ENCODE measurements at places on chromosomes 7 and 10.

DNA sequence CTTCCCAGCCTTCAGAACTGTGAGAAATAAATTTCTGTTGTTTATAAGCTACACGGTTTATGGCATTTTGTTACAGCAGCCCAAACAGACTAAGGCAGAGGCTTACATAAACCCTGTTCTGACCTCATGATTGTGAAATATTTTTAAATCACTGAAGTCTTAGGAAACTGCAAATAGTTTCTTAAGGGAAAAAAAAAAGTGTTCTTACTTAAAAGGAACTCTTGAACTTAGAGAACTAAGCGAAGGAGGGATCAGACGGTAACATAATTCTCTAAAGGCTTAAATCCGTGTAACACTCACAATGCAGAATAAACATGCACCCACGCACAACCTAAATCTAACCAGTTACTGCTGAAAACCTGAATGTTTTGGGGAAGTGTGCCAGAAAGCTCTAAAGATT is 749.1 kb upstream of the LRRTM3 start:
- DNase-seq, result no peak

DNA sequence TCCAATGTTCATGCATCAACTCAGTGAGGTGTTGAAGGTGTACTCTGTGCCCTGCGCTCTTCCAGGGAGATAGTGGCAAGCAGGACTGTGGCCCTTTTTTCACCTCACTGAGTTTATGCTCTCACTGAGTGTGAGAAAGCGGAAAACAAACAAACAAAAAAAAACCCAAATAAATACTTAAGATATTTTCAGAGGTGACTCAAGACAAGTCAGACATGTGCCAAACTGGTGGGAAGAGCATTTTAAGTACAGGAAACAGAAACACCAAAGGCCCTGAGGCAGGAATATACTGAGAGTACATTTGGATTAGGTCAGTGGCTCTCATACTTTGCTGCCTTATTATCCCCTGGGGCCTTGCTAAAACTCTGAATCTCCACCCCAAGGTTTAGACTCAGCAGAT is 111.9 kb upstream of the IGFBP3 start:
- DNase-seq, result no peak

- no peak for DNase-seq
These were observed 113.9 kb downstream of the ITGA8 start for GRCh38 chr10:15605740-15606369.

DNA sequence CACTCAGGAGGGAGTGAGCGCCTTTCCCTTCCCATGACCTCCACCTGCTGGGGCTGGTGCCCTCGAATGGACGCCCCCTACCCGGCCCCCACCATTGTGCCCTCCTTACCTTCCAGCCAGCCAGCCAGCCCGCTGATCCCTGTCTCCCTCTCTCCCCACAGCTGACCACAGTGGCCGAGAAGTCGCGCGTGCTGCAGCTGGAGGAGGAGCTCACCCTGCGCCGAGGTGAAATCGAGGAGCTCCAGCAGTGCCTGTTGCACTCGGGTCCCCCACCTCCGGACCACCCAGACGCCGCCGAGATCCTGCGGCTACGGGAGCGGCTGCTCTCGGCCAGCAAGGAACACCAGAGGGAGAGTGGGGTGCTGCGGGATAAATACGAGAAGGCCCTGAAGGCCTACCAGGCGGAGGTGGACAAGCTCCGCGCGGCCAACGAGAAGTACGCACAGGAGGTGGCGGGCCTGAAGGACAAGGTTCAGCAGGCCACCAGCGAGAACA is 77.9 kb upstream of the GTF2IRD1 start:
- no peak for DNase-seq

DNA sequence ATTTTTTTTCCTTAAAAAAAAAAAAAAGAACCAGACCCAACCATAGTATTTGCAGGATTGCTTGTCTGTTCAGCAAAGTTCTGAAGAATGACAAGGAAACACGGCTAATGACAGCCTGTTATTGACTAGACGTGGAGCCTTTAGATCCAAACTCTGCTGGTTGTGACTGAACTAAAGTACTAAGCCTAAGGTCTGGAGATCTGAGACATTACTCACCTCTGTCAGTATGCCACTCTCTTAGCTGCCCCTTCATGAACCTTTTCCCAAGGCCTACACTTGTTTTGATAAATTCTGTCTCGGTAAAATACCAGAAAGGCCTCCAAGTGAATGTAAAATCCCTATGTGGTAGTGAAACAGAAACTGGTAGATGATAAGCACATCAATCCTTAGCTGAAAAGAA is 101.0 kb downstream of the CABCOCO1 start:
- DNase-seq, result no peak

DNA sequence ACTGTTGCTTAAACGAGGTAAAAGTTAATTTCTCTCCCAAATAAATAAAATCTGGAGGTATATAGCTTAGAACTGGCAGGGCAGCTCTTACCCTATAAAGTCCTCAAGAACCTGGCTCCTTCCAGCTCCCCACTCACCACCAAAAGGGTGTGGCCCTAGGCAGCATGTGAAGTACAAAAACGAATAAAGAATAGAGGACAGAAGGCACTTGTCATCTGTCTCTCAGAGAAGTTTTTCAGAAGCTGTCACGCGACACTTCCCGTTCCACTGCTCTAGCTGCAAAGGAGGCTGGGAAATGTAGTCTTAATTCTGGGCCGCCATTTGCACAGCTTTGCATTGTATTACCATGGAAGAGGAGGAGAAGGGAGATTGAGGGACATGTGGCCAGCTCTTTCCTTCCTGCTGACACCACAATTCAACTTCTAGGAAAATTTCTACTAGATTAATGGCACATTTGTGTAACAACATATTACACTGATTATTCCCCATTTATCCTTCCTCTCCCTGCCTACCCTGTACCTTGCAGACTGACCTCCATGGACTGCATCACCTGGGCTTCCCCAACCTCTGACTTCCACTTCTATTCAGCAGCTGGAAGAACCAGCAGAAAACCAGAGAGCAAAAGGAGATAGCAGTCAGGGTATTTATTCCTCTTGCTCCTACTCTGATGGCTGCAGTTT is 62.2 kb downstream of the CCDC71L start:
- peak; percentile 26 for DNase-seq

- DNase-seq, result no peak
These were observed 59.9 kb upstream of the COL13A1 start for GRCh38 chr10:69741671-69742355.

DNA sequence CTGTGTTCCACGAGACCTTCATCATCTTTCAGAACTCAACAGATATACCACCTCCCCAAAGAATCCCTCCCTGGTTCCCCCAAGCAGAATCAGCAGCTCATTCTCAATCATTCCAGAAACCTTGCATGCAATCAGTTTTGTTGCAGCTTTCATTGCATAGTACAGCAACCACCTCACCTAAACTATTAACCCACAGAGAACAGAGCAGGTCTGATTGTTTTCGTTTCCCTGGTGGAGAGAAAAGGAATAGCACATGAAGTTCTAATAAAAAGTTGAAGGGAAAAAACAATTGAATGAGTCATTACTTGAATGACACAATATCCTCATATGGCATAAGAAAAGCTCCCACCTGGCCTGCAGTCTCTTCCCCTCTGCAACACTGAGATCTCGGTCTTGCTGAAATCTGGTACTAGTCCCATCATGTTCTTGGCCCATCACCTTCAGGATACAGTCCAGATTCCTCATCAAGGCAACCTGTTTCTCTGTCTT is 147.1 kb upstream of the GDF10 start:
- no peak for DNase-seq

DNA sequence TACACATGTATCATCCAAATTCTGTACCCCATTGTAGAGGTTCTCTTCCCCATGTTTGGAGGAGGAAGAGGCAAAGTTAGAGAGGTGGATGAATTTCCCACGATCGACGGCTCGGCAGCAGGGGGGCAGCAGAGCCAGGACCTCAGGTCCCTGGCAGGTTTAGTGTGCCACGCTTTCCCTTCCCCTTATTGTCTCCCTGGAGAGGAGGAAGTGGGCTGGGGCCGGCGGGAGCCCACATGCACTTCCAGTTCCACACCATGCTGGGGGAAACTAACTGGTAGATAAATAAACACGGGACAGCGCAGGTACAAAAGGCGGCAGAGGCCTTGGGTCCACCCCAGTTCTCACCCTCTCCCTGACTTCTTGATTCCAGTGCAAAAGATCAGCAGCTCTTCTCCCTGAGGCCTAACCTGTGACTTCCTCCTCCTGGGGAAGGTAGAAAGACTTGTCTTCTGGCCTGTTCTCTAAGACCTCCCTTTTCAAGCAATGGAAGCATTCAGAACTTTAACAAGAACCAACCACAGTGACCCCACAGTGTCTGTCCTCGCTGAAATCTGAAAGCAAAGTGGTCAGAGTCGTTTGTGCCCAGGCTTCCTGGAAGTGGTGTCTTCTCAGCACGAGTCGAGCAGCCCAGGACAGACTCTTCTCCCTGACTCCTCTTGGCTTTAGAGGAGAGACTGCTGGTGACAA is 30.5 kb upstream of the SRGN start:
- DNase-seq, result no peak

DNA sequence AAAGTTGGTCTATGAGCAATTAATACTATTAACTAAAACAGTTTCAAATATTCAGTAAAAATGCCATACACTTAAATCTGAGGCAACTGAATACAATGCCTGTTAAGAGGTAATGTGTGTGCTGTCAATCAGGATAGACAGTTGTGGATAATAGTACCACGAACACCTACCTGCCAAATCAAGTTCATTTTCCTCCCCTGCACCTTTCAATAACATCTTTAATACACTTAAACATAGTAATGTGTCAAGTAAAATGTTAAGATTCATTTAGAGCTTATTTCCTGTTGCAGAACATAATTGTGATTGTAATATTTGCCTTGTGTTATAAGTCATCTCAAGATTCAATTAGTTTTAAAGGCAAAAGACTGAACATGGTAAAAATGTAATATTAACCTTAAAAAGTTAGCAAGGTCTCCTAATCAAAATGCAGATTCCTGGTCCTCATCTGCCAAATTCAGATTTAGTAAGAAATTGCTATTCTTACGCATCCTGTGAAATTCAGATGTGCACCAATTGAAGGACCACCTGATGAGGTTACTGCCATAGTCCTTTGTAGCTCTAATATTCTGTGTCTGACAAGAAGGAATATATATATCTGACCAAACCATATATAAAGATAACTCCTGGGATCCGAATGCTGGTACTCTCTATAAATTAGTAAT is 37.1 kb downstream of the COL1A2 start:
- no peak for DNase-seq

- no peak for DNase-seq
These were observed 884.2 kb upstream of the ZNF722 start for GRCh38 chr7:63114371-63114985.

DNA sequence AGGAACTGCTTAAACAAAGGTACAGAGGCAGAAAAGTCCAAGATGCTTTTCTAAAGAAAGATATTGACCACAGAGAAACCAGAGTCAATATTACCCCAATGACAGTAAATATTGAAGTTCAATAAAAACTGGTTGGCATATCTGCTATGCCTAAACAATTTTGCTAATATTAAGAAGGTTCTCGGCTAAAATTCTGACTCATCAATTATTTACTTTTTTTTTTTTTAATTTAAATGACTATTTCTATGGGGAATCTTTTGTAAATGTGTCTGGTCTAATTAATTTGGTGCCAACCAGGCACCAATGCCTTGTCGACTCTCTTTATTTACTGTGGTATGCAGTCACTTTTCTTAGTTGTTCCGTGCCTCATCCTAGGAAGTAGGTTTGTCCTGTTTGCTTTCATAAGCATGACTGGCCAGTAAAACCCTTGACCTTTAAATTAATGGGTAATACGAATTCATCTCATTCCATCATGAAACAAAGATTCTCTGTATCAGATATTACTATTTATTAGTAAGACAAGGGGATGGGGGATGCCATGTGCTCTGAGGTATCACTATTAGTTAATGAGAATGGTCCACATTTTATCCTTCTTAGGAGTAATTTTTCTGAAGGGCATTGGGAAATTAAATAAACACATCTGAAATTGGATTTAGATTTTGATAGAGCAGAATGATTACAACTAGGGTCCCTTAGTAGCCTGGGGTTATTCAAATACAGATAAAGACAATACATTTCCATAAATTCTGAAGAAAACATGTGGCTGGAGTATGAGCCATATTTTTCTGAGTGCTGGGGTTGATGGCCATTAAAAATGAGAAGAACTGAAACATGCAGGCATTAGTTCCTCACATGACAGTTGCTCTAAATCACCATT is 154.4 kb downstream of the VTI1A start:
- no peak for DNase-seq

- no peak for DNase-seq
These were observed 169.1 kb upstream of the PPP1R3A start for GRCh38 chr7:114087653-114088469.

DNA sequence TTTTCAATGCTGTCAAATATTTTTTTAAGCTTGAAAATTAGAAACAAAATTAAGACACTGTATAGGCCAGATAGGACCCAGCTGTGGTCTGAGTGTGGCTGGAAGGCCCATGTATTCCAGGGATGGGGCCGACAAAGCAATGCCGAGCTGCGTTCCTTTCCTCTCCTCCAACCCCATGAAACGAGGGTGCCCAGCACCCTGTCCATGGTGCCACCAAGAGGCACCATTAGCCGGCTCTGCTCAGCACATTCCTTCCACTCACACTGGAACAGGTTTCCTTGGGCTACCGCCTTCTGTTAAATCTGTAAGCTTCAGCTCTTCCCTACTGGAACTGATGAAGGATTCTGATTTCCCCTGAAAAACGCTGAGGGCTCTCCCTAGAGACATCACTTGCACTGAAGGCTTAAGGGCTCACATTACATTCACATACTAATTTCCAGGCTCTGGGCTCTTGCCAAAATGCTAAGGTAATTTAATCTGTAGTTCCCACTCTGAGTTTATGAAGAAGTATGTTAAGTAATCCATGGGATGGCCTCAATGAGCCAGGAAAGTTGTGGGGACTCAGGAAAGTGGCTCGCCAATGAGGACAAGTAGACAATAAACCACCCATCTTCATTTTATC is 73.7 kb upstream of the CAMK2B start:
- DNase-seq, result no peak

GRCh38 chr10:131450216-131450765 is 138.8 kb upstream of the TCERG1L start:
- DNase-seq, result no peak

- DNase-seq, result no peak
These were observed 525.7 kb downstream of the KCNMA1 start for GRCh38 chr10:77111611-77112550.

DNA sequence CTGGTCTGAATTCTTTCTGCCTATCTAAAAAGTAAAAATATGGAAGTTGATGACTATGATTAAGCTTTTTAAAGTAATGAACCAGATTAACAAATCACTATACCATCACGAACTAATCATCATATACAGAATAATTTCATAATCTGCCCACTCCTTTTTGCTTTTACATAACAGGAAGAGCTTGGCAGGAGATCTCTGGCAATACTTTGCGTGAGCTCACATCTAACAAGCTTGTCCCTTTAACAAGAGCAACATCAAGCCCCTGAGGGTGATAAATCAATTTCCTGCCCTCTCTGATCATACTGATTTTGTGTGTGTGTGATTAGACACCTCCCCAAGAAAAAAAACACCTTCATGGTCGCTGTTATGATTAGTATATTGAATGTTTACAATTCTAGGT is 143.5 kb upstream of the ASAH2 start:
- no peak for DNase-seq

GRCh38 chr7:29454899-29455451 is 108.7 kb upstream of the PRR15 start:
- DNase-seq, result no peak
